HFFc6 (cell line): ENCODE measurements at places on chromosomes 3 and 15. TPM values are rescaled to one million over a fixed set of nuclear protein-coding genes. Genes with fewer than 3 reads are reported as not detected.

Gene SLC28A1
- total RNA-seq = not detected in 3 replicates

Gene CKMT1A
- not detected in 3 replicates for total RNA-seq

Gene GABRB3
- 0.92 to 5.2 TPM (median 5.0 TPM) in 3 replicates for total RNA-seq

Gene SLC35G2
- total RNA-seq = 20.1 to 23.9 TPM (median 23.2 TPM) in 3 replicates

Gene CLRN1
- not detected in 3 replicates for total RNA-seq

Gene VGLL3
- 99.4 to 159 TPM (median 124 TPM) in 3 replicates for total RNA-seq

Gene ITGA11
- total RNA-seq = 1.1 to 2.2 TPM (median 1.6 TPM) in 3 replicates

DNA sequence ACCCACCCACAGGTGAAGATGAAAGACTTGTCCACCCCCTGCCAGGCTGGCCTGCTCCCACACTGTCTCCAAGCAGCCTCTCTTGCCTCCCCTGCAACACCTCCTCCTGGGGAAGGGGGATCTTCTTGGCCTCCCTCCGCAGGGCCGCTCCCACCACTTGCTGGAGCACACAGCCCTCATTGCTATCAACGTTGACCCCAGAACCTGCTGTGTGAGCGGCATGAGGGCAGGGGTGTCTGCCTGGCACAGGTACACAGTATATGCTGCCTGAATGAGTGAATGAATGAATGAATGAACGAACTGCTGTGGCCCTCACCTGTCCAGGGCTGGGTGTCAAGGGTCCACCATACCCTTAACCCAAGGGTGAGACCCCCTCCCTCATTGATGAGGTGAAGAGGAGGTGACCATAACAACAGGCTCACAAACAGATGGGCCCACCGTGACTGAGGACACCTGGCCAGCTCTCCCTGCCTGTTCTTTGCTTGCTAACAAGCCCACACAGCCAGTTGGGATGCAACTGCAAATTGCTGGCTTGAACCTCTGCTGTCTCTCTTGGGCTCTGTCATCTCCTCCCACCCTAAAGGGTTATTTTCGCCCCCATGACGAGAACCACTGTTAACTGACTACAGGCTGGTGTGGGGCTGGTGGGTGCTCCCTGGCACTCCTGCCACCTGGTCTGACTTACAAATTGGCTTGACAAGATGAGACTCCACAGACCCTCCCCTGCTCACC is 22.5 kb downstream of the SLC41A3 start:
- no peak for DNase-seq

DNA sequence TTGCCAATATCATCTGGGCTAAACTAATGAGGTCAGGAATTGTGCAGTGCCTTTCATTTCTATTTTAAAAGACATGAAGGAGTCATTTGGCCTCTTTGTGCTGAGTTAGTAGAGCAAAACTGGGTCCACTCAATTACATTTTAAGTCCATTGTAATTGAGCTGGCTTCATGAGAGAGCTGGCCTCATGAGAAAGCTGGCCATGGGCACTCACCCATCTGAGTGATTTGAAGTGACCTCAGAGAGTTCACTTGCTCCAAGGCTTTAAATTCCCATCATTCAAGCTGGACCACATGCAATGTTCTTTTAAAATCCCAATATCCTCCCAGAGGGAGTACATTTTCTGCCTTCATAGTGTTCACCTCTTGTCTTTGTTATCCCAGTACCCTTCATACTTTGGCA is 335.9 kb upstream of the WNT5A start:
- no peak for DNase-seq

DNA sequence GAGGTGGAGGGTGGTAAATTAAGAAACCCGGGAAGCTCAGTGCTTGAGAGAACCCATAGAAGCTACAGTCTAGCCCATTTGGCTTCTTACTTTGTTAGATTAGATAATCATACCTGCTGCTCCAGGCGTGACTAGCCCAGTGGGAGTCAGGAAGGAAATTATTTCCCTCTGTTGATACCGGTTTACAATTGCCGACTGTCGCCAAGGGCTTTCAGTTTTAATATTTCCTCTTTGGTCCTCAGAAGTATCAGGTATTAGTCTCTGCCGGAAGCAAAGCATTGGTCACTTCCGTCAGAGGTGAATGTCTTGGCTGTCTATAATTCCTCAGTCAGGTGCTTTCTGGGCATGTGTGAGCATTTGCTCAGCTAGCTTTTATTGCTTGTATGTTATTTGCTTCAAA is 75.2 kb downstream of the LPP start:
- no peak for DNase-seq

GRCh38 chr15:84685304-84685703 is 27.3 kb upstream of the NMB start:
- peak; percentile 84 for DNase-seq

DNA sequence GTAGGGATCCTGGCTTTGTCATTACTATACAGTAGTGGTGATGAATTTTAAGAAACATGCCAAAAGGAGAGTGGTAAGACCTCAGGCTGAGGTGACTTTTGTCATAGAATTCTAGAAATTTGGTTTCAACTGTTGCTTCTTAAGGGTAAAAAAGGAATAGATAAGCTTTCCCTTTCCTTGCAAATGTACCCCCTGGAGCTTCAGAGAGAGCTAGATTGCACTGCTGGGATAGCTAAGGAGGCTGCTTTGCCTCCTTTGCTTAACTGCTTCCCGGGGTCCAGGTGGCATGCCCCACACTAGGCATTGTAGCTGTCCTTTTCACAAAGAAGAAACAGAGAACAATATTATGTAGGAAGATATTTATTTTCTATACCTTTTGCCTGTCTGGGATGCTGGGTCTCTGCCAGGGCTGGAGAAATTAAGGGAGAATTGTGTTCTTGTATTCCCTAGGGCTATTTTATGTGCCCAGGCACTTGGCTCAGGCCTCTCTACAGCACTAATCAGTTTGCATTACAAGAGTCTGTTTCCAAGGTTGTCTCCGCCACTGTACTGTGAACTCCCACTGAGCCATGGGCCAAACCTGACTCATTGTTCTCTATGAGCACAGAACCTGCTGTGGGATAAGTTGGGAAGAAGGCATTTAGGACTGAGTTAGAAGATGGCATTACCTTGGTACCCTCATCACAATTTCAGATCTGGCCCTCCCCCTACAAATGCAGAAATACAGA is 460.0 kb downstream of the PDCD6IP start:
- DNase-seq = no peak

DNA sequence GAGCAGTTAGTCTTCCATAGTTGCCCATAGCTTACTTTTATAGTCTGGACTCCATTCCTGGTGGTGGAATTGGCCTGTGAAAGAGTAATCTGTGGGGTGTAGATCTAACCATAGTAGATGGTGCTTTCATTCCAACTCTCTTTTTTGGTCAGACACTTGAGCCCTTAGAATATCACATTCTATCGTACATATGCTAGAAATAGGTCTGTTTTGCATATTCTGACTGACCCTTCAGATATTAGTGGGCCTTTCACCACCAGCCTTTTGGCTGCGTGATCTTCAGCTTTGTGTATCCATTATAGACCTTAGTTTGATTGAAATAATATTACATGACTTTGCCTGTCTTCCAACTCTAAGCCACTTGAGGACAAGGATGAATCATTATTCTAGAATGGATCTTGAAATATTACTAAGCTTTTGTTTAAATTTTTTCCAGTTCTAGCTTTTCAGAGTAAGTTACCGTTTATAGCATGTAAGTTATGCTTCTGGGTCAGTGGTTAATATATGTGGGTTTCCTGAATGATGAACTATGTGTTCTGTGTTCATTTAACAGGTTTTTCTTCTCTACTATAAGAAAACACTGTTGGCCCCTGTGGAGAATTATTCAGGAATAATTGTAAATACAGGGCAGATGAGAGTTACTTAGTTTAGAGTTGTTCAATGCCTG is 8.7 kb downstream of the RAB7A start:
- DNase-seq = no peak

DNA sequence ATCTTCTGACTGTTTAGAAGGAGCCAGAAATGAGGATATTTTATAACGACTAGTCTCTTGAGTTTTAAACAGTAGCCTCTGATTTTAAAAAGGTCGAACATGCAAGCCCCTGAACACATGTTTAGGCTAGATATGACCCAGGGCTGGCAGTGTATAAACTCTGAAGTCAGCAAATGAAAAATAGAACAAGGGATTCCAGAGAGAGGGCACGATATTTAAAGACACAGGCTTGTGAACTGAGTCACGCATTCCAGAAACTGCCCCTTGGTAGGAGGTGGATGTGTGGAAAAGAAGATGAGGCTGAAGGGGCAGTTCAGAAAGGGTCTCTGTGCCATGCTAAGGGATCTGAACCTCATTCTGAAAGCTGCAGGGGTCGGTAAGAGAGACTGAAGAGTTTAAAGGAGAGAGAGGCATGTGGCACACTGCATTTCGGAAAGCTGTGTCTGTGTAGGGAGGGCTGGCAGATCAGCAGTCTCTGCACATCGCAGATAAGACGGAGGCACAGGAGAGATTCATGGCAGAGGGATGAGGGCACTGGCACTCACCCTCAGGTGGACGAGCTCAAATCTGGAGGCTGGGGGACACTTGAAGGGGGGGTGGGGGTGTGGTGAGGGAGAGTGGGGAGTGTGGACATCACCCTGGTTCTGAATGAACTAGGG is 22.1 kb downstream of the ST8SIA2 start:
- no peak for DNase-seq

DNA sequence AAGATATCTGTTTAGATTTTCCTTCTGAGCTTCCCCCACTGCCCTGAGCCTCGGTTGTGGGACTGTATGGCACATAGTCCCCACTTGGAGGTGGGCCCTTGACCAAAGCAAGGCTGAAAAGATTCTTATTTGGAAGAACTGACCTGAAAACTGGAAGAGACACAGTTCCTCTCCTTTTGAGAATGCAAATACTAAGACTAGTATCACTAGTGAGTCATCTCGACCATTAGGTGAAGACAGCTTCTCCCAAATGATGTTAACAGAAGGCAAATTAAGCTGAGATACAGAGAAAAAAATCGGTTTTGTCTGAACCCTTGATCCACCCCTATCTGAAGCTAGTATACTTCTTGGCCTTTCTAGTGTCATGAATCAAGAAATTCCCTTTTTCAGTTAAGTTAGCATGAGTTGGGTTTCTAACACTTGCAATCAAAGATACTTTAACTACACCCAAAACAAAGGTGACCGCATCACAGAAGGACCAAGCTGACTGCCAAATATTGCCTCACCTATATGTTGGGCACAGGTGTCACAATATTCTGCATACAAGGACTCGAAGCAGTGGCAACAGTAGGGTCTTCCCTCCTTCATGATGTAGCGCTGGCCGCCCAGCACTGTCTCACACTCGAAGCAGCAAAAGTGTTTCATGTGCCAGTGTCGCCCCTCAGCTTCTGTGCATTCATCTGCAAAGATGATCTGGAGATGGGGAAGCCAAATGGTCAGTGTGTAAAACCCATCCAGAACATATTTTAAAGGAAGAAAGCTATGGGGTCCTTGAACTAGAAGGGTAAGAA is 72.4 kb downstream of the PRICKLE2 start:
- no peak for DNase-seq

GRCh38 chr3:28576614-28577200 is 228.1 kb upstream of the AZI2 start:
- no peak for DNase-seq

GRCh38 chr3:117628823-117629291 is 919.3 kb downstream of the TUSC7 start:
- peak; percentile 76 for DNase-seq

- DNase-seq = no peak
Observed at GRCh38 chr15:78209646-78210348, 24.6 kb downstream of the ACSBG1 start.

DNA sequence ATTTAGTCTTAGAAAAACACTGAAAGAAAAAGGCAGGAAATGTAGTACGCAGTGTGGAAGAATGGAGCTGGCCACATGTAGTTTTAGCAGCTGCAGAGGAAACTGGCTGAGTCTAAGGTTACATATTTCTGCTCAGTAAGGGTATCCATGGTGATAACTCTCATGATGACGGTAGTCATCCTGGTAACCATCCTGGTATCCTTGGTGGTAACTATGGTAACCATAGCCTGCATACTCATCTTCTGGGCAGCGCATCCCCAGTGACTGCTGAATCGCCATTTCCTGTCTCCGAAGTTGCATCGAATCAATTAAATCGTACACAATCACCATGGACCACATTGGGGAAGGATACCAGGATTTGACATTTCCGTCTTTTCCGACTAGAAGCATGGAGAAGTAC is 35.7 kb downstream of the CCDC80 start:
- DNase-seq = peak; percentile 97

- DNase-seq = peak; percentile 84
Observed at GRCh38 chr3:124832782-124833709, 54.1 kb downstream of the ITGB5 start.

- no peak for DNase-seq
Observed at GRCh38 chr3:136929977-136930670, 27.7 kb upstream of the IL20RB start.

DNA sequence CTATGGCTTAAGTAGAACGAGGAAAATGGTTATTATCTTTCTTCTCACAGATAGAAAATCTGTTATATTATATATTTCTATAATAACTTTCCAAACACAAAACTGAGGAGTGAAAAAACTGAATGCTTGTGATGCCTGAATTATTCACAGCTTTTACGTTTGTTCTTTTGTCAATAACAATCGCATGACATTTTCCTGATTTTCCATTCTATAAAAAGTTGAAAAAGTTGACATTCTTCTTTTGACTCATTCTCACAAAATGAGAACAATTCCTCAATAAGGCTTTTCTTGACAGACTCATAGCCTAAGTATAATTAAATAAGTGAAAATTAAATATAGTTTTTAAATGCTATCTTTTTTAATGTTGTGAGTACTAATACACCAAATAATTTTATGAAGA is 288.8 kb upstream of the TGFBR2 start:
- no peak for DNase-seq

DNA sequence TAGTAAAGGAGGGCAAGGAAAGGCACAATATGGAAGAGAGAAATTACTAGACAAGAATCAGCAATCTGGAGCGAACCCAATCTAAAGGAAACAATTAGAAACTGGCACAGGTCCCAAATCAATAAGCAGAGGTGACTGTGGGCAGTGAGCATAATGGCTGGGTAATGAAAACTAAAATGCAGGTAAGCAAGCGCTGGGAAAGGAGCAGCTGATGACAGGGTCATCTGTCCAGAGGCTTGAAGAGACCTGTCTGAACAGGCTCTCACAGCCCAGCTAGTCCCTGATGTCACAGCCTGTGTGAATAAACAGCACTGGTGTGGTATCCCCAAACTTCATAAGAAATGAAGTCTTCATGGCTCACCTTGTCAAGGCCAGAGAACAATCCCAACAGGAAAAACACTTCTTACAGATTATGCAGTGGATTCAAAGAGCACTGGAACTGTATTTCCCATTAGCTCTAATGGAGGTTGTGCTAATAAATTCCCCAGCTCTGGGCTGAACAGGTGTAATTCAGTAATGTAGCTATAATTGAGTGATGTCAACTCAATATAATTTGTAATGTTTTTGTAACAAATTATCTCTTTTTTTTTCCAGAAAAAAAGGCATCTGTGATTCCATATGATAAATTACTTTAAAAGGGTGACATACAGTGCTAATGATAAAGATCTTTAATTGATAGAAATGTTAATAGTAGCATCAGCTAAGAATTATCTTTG is 197.3 kb downstream of the FHIT start:
- no peak for DNase-seq

DNA sequence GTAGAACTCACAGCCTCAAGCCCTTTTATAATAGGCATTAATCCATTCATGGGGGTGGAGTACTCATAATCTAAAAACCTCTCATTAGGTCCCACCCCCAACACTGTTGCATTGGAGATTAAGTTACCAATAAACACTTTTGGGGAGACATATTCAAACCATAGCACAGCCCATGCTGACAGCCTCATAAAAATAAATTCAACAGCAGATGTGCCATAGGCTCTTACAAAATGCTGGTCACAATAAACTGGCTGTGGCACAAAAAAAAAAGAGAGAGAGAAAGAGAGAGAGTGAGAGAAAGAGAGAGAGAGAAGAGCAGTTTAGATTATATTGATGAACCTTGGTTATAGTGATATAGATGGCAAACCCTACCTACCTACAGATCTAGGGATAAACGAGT is 1000.9 kb downstream of the TUSC7 start:
- DNase-seq = no peak
